ENCODE measurements at places on chromosomes 4 and X.

DNA sequence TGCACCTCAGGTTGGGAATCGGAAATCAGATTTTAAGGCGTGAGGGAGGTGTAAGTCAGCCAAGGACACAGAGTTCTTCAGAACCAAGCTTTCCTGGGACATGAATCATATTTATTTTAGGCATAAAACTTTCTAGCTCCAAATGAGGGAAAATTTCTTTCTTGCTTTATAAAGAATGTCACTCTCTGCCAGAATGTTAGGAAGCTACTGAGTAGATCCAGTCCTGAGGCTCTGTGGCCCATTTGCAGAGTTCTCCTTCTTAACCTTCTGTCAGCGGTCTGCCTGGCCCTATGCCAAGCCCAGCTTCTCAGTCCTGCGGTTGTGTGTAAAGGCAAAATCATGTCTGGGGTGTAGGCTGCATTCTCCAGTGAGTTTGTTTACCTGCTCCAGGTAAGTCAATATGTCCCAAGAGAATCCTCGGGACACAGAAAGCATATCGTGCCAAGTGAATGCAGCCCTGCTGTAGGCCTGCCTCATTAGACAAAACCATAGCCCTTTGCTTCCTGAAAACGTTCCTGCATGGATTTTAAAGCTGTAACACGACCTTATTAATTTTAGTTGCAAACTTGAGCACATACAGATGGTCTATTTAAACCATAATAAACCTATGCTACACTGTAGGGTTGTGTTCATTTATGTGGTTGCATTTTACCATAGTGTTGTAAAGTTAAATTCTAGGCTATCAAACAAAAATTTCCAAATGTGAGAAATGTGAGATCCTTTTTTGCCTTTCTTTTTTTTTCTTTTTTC is 29.2 kb upstream of the CCNI start:
- no peak for DNase-seq

GRCh38 chrX:103063191-103063845 is 653 bp downstream of the BEX1 start:
- no peak for DNase-seq

- no peak for DNase-seq
Measured at GRCh38 chrX:34197946-34198345, 65.8 kb upstream of the FAM47A start.

DNA sequence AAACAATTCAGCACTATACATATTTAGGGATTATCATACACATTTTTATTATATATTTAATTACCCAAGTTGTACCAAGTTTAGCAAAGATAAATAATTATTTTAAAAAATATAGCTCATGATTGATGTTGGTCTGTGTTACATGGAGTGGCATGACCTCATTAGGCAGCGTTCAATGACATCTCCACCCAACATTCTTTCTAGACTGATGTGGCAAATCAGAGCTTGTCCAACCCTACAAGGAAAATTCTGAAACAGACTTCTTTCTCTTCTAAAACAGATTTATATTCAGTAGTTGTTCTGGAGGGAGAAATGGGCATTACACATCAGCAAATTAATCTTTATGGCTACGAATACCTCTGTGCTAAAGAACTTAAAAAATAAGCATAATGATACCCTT is 189.7 kb downstream of the PDGFC start:
- DNase-seq: no peak

GRCh38 chr4:37109756-37110155 is 134.8 kb upstream of the NWD2 start:
- DNase-seq: no peak

DNA sequence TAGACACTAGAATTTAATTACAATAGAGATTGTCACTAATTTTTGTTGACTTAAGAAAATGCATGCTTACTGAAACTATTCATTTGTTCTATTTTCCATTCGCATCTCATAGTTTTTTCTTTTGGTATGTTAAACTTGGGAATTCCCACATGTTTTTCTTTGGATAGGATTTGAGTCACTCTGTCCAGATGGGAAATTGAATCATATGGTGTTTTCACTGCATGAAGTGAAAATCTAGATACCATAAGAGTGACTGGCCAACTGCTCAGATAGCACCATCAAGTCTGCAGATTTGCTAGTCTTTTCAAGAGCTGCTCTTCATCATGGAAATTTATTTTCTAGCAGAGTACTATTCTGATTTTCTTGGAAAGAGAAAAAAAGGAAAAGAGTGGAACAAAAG is 172.6 kb downstream of the FAM47B start:
- DNase-seq: no peak

DNA sequence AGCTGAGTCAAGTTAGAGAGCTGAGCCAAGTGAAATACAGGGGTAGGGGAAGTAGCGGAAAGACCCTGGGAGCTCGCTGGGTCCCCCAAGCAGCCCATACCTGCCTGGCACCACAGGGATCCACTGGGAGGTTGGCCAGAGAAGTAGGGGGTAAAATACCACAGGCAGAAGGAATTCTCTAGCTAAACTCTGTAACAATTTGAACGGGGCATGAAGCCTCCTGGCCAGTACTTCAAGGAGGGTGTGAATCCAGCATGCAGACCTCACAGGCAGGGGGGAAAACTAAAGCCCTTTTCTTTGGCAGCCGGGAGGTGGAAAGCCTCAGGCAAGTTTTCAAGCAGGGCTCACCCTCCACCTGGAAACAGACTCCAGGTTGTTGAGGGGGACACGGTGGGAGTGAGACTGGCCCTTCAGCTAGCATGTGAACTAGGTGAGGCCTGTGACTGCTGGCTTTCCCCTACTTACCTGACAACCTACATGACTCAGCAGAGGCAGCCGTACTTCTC is 3.7 kb upstream of the UGT2A1 start:
- DNase-seq: no peak

DNA sequence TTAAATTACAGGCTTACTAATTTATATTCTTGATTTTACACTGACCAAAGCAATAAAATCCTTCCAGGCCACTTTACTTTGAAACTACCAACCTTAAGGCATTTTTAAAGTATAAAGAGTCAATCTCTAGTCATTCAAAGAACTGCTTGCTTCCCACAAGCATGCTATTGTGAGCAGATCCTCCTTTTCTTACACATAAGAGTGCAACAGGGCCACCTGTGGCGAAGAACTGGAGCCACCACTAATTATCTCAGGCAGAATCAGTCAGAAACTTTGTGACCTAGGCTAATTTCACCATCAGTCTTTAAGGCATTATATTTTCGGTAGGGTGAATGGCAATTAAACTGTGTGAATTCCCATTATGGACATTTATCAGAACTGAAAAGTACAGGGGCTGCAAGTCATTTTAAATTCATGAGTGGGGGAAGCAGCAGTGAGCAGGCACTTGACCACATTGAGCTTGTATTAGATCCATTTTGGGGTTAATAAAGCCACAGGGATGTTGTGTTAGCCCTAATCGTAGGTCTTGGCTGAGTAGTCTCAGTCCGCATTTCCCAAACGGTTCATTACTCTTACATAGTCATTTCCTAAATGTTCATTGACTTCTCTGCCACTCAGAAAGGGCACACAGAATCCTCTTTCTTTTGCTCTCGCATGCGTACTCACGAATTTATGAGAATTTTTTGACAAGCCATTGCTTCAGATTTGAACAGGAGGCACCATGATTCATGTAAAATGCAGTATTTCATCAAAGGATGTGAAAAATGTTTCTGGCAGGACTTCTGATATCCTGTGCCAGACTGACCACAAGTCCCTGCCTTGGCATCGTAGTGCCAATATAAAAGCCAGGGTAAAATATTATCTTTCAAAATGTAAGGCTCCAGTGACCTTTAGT is 39.8 kb downstream of the NPY2R start:
- DNase-seq: no peak

DNA sequence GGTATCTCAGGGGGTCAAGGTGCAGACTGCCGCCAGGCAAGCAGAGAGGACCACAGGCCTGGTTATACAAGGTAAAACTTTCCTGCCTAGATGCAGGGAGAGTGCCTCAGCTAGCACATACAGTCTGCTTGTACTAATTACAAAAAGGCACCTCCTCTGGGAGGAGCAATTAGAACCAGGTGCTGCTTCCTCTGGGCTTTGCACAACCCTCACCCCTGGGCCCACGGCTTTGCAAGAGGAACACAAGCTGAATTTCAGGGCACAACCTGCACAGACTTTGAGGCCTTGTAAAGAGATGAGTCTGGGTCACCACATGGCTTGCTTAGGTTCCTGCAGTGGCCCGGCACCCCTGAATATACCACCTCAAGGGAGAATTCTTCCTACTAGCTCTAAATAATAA is 9.2 kb upstream of the CITED1 start:
- no peak for DNase-seq

DNA sequence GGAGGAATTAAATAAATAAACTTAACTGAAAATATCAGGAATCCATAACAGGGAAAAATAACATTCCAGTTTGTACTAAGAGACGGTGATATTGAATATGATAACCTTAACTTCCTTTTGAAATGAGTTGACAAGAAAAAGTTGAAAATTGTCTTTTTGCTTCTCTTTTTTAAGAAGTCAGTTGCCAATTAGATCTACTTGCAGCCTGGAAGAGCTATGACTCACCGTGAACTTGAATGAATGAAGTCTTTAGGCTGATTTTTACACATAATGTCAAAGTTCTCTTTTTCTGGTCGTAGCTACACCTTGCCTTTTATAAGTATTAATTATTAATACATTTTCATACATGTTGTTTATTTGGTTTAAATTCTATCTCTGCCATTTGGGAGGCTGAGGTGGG is 94.4 kb upstream of the HPGD start:
- no peak for DNase-seq

GRCh38 chr4:41425650-41426049 is 112.3 kb upstream of the LIMCH1 start:
- no peak for DNase-seq

GRCh38 chr4:12041828-12042227 is 613.1 kb upstream of the HS3ST1 start:
- no peak for DNase-seq

DNA sequence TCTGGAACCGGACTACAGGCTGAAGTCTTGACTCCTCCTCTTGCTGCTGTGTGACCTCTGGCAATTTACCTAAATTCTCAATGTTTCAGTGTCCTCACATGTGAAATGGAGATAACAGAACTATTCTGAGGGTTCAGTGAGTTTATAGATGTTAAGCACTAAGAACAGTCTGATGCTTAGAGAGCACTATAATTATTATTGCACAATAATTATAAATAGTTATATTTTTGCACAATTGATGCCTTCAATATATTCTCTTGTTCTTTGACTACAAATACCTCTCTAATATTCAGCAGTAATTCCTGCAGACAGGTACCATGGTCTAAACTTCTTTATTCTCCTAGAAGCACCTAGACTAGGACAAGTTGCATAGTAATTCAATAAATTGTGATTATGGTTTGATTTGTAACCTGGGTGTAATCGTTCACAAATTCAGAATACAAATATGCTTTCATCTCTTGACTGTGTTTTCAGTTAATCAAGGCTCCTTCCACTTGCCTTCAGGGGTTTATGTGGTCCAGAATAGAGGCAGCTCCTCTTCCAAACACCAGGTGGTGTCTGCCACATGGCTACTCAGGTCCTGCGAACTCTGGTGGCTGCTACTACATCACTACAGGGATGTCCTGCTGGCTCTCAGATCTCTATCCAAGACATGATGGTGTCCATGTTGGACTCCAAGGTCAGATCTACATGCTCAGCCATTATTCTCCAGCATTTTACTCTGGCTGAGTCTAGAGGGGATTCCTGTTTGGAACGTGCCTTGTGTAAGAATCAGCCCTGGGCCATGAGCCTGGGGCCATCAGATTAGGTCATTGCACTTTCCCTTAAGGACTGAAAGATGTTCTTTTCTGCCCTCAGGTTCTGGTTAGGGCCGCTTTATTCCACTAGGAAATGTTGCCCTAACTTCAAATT is 103.4 kb downstream of the QRFPR start:
- DNase-seq: no peak

DNA sequence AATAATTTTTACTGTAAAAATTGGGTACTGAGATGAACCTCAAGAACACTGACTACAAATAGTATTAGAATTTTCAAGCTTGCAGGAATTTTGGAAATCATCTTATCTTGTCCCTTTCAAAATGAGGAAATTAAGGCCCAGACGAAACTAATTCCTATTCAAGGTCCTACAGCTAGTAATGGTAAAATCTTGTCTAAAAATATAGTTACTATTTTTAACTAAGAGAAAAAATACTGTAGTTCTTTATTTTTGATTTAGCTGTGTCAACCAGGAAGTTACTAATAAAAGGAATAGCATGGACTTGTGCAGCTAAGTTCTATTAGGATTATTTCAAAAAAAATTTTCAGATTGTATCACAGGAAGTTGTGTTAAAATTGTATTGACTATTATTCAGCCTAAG is 12.7 kb downstream of the PRIMPOL start:
- no peak for DNase-seq

GRCh38 chr4:83582289-83582785 is 46.4 kb downstream of the GPAT3 start:
- DNase-seq: no peak

DNA sequence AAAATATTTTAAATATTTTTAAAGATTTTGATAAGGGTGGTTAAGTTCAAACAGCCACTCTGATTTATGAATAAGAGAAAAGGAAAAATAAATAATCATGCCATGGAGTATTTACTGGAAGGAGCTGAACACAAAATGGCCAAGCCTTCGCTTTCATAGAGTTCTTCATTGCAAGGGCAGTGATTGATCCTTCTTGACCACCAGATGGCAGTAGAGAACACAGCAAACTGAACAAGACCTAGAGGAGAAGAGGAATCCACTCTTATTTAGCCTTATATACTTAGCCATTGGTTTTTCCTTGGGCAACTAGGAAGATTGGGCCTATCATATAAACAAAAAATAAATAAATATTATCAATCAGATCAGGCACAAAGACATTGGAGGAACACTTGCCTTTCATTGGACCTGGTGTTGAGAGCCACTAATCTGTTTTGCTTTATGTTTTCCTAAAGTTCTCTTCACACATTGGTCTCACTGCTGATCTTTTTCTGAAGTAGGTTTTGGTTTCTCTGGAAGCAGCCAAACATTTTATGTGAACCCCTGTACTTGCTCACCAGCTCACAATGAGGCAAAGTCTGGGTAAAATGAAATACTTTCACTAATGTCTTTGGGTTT is 58.1 kb upstream of the PARM1 start:
- no peak for DNase-seq

DNA sequence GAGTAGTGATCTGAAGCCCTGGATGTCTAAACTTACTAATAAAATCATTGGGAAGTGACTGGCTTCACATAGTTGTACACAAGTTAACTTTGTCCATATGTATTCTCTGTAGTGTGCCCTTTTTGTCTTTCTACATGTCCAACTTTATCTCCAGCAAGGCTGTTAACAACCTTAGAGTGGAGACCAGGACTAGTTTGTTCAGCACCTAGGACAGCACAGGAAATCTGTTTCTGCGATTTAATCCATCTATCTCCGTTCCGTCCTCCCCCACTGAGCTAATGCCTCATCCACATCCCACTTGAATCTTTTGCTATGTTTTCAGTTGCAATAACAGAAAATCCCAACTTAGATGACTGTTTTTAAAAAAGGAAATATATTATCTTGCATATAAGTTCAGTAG is 3.4 kb upstream of the ARR3 start:
- no peak for DNase-seq
